ENCODE measurements at places on chromosomes 7 and 10.

- DNase-seq = no peak
Measured at GRCh38 chr7:19455623-19456022, 253.2 kb downstream of the POLR1F start.

DNA sequence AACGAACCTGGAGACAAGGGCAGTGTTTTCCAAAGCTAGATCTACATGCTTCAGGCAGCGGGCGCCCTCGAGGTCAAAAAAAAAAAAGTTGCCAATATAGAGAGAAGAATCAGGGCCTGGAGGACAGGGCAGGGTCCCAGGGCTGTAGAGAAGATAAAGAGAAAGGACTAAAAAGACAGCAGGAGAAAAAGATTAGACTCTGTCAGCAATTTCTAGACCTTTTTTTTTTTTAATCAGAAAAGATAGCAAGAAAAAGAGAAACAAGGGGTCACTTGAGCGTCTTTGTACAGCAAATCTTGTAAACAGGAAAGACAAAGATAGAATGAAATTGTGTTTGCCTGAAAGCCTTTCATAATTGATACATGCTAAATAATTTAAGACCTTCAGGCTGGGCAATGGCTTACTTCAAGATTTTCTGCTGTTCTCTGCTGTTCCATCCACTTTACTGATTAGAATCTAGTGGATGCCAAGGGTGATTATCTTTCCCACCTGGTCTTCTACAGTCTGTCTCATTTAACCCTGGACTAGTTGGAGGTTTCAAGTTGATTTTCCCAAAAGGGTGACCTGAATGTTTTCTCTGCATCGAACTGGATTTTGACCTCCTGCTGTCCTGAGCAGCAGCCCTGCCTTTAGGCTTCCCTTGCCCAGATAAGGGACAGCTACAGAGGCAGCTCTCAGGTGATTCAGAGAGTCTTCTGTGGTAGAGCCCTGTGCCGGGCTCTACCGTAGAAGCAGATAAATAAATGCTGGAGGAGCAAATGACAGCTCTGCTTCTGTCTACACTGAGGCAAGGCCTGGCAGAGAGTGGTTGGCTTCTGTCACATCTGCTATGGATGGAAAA, 5.1 kb downstream of the LMOD2 start:
- no peak for DNase-seq

DNA sequence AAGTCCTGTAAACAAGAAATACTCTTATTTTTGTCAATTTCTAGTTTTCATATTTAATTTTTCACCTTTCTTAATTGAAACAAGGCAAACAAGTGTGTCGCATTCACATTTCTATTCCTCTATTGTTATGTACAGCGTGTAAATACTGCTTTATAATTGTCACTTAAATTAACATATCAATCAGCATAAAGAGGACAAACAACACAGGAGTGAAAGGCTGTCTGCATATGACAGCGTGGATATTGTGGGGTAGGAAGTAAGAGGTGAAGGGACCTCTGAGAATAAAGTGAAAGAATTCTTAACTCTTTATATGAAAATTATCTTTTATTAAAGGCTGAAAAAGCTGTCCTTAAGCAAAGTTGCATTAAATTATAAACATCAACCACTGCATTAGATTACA, 797.9 kb upstream of the COBL start:
- DNase-seq = no peak

GRCh38 chr10:97843281-97843671, 6.4 kb upstream of the GOLGA7B start:
- no peak for DNase-seq

GRCh38 chr10:126584836-126585235, 85.7 kb downstream of the C10orf90 start:
- no peak for DNase-seq

DNA sequence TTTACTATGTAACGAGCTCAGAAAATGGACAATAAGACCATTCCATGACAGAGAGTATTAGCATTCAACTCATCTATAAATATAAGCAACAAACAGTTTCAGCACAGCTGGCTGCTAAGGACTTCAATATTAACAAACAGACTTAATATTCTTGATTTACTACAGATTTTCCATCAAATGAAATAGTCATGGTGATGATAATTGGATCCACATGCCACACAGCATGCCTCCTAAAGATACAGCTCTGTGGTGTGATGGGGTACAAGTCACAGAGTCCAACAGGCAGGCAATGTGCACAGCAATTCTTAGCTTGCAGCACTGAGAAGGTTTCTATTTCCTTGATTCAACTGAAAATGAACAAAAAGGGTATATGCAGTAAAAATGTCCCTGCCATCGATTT, 54.0 kb downstream of the DOCK4 start:
- DNase-seq = no peak

DNA sequence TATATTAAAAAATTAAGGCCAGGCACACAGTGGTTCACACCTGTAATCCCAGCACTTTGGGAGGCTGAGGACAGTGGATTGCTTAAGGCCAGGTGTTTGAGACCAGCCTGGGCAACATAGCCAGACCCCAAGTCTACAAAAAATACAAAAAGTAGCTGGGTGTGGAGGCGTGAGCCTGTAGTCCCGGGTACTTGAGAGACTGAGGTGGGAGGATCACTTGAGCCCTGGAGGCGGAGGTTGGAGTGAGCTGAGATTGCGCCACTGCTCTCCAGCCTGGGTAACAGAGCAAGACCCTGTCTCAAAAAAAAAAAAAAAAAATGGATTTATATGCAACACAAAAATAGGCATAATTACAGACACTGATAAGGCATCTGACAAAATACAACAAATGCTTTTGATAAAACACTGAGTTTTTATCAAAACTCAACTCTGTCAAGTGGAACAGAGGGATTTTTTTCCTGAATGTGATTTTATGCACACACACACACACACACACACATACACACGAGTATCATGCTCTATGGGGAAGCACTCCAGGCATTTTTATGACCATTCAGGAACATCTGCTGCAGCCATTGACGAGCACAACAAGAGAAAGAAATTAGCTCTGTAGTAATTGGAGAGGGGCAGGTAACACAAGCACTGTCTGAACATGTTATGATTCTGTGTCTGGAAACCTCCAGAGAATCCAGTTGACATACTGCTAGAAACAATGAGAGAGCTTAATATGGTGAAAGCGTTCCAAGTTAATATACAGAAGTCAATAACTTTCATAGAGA, 193.1 kb downstream of the WDR37 start:
- DNase-seq = no peak

Data from KBM-7 (cell line).